ENCODE measurements at places on chromosomes 7 and 10. TPM values are rescaled to one million over a fixed set of nuclear protein-coding genes. Genes with fewer than 3 reads are reported as not detected.

DNA sequence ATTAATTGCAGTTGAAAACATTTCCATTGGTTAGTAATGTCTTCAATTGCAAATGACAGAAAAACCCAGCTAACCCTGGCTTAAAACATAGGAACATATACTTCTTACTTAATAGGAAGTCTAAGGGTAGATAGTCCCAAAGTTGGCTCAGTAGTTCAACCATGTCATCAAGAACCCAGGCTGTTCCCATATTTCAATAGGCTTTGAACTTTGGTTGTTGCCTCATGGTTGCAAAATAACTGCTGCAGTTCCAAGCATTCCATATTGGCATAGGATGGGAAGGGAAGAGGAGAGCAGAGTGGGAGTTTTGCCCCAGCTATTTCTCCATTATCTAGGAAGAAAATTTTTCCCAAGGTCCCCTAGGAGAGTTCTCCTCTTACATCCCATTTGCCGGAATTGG, 81.4 kb upstream of the EEPD1 start:
- DNase-seq, result no peak

GRCh38 chr10:80487791-80488538, 33.9 kb downstream of the TSPAN14 start:
- DNase-seq, result no peak

- DNase-seq, result no peak
These were observed 54.8 kb downstream of the OTUD1 start for GRCh38 chr10:23493711-23494110.

GRCh38 chr10:120115959-120116358, 223.4 kb downstream of the SEC23IP start:
- no peak for DNase-seq

DNA sequence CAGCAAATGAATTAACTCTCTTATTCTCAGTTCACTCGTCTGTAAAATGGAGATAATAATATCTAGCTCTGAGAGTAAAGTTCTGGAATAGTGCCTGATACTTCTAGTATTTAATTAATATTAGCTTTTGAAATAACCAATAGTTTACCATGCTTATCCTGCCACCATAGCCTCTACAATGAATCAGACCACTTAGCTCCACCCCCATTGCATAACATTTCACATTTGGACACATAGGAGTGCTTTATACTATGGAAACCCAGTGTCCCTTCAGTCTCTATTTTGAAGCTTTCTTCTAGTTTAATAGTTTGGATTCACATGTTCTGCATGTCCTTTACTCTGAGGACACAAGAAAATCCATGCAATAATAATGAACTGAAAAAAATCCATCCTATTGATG, 427.3 kb upstream of the C7orf33 start:
- no peak for DNase-seq

- no peak for DNase-seq
These were observed 63.1 kb upstream of the NKX6-2 start for GRCh38 chr10:132848951-132849545.

GRCh38 chr7:74453322-74454011, at the start of gene GTF2IRD1:
TSS of gene GTF2IRD1 (plus strand) at chr7:74453906. CDS start at chr7:74508081, 54,175 bp downstream.
- no peak for DNase-seq

- no peak for DNase-seq
These were observed 51.1 kb upstream of the PPP1R3C start for GRCh38 chr10:91683975-91684374.

DNA sequence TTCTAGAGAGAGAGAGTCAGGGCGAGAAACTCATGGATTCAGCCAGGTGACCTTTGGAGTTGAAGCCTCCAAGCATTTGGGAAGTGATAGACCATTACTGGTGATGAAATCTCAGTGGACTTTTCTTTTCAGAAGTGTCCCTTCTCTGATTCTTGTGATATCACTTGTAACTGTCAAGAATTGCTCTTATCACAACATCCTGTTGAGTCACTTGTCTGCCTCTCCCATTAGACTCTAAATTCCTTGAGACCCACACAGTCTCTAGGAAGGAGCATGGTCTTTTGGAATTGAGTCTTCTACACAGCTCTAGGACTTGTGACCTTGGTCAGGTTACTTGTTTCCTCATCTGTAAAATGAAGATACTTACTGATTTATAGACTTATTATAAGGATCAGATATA, 81.0 kb downstream of the CFAP58 start:
- no peak for DNase-seq

DNA sequence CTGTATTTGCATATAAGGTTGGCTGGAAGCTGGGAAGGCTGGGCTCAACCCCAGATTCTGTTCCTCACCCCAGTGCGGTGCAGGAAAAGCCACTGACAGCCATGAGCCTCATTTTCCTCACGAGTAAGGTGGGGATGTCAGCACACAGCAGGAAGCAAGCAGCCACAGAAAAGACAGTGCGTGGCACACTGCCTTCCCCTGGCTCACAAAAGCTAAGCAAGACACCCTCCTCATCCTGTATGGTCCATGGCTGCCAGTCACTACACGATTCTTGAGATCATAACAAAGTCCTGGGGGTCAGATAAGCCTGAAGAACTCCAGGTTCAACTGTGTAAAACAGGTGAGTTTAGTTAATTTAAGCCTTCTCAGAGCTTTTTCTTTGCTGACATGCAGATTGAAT, 28.9 kb upstream of the DDC start:
- DNase-seq, result no peak

The LUC7L2 gene
- total RNA-seq, result 98.8 TPM

The CACNB2 gene
- total RNA-seq, result 0.71 TPM

DNA sequence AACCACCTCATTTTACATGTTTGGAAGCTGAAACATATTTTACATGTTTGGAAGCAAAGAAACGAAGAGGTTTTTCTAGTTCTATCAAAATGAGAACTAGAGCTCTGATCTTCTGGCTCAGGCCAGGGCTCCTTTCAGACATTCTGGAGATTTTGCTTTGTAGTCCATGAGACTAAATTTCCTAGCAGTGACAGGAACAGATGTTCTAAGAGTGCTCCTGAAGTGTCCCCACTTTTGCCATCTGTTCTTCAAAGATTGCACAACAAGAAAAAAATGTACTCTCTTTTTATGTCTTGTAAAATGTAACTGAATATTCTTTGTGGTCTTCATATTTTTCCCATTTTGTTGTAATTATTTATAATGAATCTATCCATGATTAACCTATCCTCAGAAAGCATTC, 196.4 kb upstream of the PCLO start:
- no peak for DNase-seq

The MRLN gene
- total RNA-seq, result not detected

The HOXA2 gene
- 0.57 TPM for total RNA-seq

DNA sequence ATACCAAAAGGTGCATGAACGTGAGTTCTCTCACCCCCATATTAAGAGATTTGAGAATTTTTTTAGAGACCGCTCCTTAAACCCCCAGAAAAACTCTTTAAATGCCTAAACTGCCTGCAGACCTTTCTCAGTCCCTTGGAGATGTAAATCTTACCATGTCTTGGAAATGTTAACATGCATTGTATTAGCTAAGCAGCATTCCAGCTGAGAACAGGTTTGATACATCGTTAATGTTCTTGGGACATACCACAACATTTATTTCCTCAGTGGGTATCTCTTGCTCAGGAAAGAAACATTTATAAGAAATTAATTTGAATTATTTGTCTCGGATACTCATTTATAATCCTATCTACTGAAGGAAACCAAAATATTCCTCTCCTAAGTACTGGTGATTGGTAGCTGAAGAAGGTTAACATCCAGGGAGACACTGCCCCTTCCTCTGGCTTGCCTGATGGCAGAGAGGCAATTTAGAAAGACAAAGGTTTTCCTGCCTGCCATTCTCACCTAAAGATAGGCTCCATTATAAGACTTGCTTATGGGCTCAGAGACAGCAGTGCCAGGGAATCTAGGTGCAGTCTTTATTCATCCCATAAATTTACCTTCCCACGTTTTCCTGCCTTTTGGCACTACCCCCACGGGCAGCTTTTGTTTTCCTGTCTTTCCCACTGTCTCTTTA, 141.2 kb downstream of the COBL start:
- DNase-seq, result no peak

GRCh38 chr10:78304091-78305045, 270.7 kb downstream of the RPS24 start:
- no peak for DNase-seq

DNA sequence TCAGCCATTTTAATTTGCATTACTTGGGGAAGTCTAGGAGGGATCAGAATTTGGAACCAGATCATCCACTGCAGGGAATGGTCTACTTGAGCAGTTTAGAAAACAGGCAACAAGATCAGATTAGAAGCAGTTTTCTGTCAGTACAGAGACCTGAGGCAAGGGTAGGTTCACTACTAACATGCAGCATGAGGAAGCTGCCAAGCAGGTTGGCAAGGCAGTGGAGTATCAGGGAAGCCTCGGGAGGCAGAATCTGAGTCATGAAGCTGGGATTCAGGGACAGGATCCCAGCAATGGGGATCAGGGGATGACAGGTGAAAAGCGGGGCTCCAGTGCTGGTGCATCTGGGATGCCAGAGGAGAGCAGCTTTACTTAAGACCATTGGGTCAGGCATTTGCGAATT, 28.1 kb downstream of the ENO4 start:
- DNase-seq, result no peak

The VPS37D gene
- 9.5 TPM for total RNA-seq

GRCh38 chr7:66267249-66267648, 62.1 kb downstream of the TPST1 start:
- no peak for DNase-seq

- DNase-seq, result no peak
These were observed 8.1 kb downstream of the HHEX start for GRCh38 chr10:92697663-92698511.

- no peak for DNase-seq
These were observed 154.3 kb downstream of the ELAPOR2 start for GRCh38 chr7:86904949-86905834.

DNA sequence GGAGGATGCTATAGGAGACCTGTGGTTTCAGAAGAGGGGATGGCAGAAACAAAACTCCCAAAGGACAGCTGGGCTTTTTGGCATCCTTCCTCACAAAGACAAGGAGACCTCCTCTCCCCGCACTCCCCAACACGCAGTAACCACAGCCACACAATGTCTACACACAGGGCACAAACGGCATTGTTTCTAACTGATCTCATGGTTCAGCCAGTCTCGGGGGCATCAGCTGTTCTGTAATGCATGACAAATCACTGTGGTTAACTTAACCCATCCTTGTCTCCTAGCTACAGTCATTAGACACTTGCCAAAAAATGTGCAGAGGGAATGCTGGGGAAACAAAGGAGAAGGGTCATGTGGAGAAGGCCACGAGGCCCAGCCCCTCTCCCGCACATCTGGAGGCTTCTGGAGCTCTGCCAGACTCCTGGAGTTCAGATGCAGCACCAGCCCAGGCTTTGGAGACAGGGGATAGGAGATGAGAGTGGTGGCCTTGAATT, 7.6 kb upstream of the ADAMTS14 start:
- no peak for DNase-seq

- no peak for DNase-seq
These were observed 11.6 kb downstream of the ABCA13 start for GRCh38 chr7:48182718-48183369.

DNA sequence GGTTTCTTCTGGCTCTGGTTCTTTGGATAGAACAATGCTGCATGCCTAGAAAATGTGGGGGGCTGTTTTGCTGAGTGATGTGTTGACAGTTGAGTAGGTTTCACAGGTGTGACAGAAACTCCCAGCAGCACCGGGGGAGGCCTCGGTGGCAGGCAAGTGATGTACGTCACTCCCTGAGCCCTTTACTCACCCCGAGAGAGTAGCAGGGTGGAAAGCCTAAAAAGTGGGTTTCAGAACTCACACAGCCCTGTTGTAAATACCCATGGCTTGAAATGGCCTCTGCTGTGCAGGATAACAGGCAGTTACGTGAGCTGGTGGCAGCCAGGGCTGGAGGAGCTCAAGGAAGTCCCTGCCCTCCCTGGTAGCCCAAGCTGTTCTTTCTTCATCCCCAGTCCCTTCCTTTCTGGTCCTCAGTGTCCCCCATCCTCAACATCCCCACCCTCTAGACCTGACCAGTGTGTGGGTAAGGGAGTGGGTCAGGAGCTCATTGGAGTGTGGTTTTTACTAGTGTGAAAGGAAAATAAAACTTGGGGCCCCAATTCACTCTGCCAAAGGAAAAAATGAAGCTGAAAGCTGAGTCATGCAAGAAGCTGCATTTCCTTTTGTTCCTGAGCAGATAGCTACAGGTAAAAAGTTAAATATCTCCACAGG, 258.1 kb downstream of the STK31 start:
- no peak for DNase-seq

DNA sequence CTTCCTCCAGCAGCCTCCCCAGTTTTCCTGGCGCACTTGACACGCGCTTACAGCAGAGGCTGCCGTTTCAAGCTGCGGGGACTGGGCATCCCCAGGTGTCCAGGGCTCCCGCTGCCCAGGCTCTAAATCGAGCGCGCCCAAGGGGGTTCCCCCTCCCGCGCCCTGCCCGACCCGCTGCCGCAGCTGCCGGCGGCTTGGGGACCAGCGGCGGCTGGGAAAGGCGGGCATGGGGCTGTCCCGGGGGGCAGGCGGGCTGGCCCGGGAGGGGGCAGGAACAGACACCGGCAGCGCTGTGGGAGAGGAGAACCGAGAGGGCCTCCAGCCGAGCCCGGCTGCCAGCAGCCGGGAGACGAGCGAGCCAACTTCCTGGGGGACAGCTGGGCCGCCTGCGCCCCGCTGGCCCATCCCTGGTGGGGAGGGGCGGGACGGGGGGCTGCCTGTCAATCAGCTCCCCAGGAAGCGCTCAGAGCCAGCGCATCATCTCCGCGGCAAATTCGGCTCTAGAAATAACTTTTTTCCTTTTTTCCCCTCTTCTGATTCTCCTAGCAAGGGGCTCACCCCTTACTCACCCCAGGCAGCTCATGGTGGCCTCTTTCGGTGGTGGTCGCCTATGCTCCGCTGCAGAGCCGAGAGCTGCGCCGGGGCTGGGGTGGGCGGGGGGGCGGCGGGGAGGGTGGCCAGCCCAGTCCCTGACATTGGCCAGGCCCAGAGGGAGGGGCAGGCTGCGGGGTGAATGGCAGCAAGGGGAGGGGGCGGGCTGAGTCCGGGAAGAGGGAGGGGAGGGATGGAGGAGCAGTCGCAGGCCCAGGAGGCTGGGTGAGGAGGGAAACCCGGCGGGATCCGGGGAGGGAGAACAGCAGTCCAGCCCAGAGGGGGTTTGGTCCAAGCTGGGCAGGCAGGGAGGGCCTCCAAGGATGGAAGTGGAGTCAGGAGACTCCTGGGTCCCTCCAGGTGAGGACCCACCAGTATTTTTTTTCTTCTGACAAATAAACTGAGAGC, 14.7 kb downstream of the GRID2IP start:
- no peak for DNase-seq

GRCh38 chr7:64888561-64888900, 14.5 kb upstream of the ZNF273 start:
- DNase-seq, result no peak

DNA sequence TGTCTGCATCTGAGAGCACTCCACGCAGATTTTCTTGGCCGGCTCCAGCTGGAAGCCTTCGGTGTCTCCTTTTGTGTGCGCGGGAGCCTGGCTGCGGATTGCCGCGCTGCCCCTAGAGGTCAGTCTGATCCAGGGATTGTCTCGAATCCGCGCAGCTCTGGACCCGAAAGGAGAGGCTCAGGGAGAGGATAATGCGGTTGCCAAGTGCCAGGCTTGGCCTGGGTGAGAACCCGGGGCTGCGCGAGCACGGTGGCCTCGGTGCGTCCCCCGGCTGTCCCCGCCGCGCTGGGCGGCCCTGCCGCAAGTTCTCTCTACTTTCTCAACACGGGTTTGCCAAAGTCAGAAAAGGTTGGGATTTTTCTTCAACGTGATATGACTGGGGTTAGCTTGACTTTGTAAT, 140.9 kb downstream of the ADCYAP1R1 start:
- peak; percentile 36 for DNase-seq

The SFXN3 gene
- 52.5 TPM for total RNA-seq
